Activated naive CD8-positive, alpha-beta T cell treated with anti-CD3 and anti-CD28 coated beads, Interleukin-2, amount 50 U/mL, for 16 hours (primary cell): ENCODE measurements at places on chromosomes 16 and 17.

DNA sequence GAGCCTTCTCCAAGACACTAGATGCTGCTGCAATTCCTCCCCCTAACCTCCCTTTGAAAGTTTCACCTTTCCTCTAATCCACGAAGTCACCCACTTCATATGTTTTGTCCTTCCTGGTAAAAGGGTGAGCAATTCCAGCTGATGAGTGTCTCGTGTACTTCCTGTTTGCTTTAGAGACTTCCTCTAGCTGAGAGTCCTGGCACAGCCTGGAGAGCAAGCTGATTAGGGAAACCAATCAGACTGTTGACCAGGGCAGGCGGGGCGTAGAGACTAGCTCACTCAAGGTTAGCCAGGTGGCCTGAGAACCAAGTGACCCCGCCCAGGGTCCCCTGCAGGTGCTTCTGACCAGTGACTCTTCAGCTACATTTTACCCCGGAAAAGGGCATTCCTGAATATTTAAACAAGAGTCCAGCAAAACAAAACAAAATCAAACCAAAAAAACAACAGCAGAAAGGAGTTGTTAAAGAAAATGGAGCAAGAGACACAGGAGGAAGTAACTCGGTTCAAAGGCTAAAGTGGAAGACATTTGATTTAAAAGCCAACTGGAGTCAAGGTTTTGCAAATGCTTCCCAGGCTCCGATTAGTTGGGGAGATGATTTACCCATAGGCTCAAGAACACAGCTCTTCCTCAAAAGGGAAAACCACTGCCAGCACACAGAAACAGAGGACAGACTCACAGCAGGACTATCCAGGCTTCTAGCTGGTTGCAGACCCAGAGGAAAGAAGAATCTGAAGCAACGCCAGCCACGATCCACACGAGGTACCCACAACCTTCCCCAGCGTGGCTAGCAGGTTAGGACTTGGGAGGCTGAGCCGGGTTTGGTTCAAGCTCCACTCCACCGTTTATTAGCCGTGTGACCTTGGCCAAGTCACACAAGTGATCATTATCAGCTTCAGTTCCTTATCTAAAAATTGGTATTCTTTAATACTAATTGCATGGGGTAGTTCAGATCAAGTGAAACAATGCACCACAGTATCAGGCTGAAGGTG, 13.4 kb downstream of the HSPB9 start:
- DNase-seq, result no peak

DNA sequence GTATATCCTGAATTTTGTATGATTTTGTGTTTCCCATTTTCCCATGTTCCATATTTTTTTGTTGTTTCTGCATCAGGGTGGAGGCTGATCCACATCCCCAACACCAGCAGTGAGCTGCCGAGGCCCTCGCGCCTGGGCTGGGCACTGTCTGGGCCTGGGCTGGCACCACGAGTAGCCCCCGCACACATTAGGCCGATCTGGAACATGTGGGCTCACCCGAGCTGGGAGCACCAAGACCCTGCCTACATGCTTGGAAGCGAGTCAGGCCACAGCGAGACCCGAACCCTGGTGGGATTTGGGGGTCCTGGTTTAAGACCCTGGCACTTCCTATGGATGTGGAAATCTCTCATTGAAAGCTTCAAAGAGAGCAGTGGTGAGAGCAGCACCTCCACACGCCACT, 8.5 kb downstream of the KCTD5 start:
- no peak for DNase-seq

DNA sequence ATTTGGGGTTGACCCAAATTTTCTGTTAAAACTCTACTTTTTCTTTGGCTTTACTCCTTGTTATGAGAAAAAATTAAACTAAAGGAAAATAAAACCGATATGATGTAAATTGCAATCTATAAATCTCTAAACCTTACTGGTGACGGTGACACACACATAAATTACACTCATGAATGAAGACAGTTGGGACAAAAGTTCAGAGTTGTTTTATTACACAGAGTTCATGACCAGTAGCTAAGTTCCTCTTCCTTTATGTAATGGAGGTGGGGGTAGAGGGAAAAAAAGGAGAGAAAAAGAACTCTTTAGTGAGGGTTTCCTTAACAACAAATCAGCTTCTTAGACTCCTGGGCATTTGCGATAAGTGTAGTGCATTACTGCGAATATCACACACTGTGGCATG, 220.7 kb downstream of the KCNJ2 start:
- no peak for DNase-seq

- no peak for DNase-seq
Measured at GRCh38 chr17:28725660-28726225, 290 bp downstream of the TLCD1 start.

GRCh38 chr16:68800257-68800875, 43.0 kb upstream of the TANGO6 start:
- no peak for DNase-seq

DNA sequence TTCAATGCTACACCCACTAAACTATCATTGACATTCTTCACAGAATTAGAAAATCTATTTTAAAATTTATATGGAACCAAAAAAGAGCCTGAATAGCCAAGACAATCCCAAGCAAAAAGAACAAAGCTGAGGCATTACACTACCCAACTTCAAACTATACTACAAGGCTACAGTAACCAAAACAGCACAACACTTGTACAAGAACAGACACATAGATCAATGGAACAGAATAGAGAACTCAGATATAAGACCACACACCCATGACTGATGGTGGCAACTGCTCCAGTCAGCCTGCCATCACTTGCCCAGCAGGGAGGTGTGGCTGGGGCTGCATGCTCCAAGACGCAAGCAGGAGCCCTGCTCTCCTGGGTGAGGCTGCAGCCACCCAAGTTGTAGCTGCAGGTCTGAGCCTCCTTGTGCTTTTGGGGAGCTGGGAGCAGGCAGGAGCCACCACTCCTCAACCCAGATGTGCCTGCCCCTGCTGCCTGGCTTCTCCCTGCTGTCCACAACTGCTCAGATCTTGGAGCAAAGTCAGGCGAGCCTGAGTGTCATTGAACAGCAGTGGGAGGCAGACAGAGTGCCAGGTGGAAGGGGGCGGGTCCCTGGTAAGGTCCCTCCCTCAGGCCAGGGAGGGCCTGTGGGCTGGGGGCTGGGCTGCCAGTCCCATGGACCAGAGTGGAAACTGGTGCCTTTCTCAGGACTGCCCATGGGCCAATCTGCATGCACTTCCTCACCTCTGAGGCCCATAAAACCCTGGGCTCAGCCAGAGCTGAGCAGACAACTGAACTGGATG, 24.7 kb downstream of the SSH2 start:
- no peak for DNase-seq

GRCh38 chr16:3295783-3296182, 9.4 kb downstream of the TIGD7 start:
- DNase-seq, result no peak

DNA sequence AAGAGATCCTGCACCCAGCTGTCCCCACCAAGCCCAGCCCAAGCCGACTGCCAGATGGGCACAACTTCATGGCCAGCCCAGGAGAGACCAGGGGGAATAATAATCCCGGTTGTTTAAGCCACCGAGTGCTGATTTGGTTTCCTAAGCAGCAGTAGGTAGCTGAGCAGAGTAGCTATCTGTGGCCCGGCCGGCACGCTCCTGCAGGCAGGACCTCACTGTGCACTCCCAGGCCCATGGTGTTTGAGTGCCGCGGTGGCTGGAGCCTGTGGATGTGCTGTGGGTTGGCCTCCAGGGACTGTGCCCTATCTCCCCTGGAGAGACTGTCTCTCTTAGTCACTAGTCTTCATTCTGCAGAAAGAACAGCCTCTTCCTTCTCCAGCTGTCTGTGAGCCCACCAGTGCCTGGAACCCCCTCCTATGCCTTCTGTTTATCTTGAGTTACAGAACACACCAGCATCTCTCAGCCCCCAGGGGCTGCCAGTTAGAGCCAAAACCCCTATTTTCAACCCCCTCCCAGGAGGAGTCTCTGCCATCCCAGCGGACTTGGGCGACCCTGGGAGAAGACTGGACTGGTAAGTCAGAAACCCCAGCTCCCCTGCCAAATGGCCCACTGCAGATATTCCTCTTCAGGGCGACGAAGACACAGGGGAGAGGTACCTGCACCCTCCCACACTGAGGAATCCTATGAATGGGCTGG, 152.0 kb downstream of the SDK2 start:
- DNase-seq, result no peak

DNA sequence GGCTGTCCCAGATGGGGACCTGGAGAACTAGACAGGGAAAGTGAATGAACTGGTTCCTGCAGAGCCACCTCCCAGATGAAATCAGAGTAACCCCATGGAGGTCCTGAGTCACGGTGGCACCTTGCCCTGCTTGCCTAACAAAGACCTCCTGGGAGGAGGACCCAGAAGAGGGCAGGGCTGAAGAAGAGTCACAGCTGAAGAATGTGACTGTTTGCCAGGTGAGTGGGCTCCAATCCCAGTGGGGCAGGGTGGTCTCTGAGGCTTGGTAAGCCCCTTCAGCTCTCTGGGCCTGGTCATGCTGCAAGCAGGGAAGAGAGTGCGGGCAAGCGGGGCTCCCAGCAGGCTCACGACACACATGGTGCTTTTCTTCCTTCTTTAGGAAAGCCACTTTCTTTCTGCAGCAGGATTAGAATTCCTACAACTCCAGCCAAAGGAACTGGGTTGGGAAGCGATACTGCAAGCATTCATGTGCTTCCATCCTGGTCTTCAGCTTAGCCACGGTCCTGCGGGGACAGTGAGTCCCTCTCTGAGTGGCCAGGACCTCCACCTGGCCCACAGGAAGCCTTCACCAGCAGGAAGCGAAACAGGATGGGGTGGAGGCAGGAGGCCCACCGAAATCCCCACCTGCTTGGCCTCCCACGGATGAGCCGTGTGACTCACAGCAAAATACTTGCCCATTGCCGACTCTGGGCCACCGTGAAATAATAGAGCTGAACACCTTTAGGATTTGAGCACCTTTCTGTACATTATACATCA, 4.3 kb downstream of the C16orf74 start:
- no peak for DNase-seq

DNA sequence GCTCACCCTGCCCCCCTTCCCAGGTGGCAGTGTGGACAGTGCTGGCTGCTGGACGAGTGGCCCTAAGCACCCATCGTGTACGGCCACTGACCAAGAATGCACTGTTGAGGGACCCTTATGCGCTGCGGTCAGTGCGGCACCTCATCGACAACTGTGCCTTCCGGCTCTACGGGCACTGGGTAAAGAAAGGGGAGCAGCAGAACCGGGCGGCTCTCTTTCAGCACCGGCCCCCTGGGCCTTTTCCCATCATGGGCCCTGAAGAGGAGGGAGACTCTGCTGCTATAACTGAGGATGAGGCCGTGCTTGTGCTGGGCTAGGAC, 5.1 kb downstream of the CFAP119 start:
- DNase-seq, result no peak

- no peak for DNase-seq
Measured at GRCh38 chr17:82050761-82051641, 610 bp downstream of the RFNG start.

GRCh38 chr17:78449983-78450595, 71.6 kb downstream of the PGS1 start:
- no peak for DNase-seq

- peak; percentile 3 for DNase-seq
Measured at GRCh38 chr16:81035975-81036750, 521 bp downstream of the ATMIN start.

GRCh38 chr16:24114876-24115275, 141.3 kb upstream of the CACNG3 start:
- DNase-seq, result no peak

GRCh38 chr17:13387952-13388351, 213.8 kb downstream of the HS3ST3A1 start:
- no peak for DNase-seq

DNA sequence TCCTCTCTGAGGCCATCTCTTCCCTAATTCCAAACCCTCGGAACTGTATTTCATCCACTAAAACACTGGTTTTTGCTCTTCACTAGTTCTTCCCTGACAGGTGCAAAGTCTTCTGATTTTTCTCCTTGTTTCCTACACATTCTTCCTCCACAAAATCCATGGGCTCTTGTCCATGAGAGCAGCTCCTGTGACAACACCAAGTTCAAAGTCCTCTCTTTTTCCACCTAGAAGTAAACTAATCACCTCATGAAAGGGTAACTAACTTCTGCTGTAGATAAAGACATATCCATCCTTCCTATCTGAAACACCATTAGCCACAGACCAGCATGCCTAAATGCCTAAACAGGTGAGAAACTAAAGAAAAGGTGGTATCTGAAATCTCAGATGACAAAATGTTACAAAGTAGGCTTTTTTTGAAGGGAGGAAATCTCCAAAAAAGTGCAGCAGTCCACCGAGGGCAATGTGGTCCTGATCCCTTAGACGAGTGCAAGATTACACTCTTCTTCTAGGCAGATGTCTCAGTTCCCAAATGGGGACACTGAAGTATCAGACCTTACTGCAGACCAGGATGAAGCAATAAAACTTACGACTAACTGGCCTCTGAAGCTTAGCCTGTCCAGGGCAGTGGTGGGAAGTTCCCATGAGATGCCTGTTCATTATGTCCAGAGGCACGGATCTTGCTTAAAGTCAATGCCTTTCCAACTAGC, 2.8 kb downstream of the PIP4K2B start:
- DNase-seq, result no peak

DNA sequence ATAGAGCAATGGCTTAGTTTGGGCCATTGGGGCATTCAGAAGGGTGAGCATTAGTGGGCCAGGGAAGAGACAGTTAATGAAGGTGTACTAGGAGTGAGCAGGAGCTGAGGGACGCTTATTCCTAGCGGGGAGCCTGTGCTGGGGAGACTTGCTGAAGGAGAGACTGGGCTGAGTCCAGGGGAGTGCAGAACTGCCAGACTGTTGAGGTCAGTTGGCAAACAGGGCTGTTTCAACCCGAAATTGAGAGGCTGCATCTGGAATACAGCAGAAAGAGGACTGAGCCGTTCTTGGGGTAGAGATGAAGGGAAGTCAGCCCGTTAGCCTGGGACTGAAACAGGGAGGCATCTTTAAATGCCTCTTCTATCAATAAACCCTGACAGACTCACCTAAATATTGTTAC, 33.2 kb downstream of the MAP2K6 start:
- no peak for DNase-seq

- no peak for DNase-seq
Measured at GRCh38 chr16:87196231-87196630, 121.0 kb downstream of the C16orf95 start.

DNA sequence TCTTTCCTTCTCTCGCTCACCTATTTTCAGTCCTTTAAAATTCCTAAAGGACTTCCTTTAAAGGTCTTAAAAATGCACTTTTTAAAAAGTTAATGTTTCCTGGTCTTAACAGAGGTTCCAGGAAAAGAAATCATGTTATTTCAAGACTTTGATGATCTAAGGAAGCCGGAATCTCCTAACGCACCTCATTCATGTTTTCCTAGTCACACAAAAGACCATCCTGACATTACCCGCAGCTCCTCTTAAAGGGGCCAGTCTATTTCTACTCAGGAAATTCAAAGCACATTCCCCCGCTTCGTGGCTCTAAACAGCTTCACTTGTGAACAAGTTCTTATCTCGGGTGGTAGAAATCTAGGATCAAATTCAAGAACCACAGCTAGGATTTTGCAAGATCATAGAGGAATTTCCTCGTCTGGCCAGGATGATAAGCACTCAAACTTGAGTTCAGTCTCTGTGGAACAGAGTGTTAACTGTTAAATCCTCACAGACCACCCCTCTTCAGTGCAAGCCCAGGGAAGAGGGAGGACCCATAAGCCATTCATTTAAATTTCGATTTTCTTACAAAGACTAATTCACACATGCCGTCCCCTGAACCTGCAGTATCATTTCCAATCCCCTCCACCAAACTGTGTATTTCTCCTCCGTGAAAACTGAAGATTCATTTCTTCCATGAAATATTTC, 137.1 kb upstream of the AXIN2 start:
- no peak for DNase-seq

- DNase-seq, result peak; percentile 78
Measured at GRCh38 chr17:2266045-2266864, 37.3 kb downstream of the SMG6 start.

- DNase-seq, result no peak
Measured at GRCh38 chr17:45441526-45442310, 9.0 kb upstream of the ARHGAP27 start.

- no peak for DNase-seq
Measured at GRCh38 chr17:70230850-70231640, 61.7 kb downstream of the KCNJ2 start.
